ENCODE measurements at places on chromosomes 1 and 21.

DNA sequence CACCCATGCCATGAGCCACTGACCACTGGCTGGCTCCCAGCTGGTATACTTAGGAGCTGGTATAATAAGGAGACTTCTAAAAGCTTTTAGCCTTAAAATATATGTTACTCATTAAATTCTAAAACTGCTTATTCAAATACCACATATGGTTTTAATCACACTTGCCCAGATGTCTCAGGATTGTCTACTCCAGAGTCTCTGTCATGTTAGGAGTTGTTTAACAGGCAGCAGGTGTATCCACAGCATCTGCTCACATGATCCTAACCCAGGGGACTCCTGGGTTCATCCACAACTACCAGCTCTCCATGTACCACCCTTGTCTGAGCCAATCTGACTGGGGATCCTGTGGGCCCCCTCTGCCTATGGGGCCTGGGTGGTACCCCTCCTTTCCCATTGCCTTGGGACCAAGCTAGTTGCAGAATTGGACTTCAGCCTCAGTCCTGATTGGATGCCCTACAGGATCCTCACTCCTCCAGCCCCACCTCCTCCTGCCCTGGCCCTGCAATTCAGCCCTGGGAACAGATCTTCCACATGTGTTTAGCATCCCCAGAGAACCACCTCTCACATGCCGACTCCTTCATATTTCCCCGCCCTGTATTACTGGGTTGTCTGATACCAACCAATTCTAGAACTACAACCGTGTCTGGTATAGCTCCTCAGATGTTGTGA, 61.3 kb downstream of the BCAR3 start:
- no peak for DNase-seq

DNA sequence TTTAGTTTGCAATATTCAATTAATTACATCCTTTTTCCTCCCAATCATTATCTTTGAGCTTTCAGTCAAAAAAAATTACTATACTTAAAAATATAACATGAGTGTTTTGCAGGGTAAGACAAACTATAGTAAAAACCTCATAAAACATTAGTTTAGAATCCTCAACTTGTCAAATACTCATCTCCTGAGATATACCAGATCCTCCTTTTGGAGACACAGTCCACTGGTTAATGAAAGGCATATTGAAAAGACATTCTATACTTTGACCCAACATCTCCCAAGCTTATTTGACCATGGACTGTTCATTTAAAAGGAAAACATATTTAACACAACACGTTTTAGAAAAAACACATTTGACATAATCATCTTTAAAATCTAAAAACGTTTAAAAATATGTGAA, 52.8 kb downstream of the NRIP1 start:
- no peak for DNase-seq

DNA sequence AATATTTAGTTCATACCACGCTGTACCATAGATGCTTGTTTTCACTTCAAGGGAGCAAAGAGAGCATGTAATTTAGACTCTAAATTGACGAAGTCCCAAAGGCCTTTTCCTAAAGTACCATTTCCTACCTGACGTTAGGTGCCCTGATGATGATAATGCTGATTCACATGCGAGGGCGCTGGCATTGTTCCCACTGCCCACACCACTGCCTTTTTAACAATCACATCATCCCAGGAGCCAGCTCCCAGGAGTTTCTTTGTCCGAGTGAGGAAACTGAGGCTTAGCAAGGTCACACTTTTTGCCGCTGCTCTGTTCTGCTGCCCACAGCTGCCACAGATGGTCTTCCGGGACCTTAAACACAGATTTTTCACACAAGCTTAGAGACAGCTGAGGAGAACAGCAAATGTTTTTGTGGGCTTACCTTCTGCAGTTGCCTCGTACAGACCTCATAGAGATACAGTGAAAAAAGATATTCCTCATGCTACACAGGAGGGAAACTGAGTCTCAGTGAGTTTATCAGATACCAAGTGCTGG, 69.4 kb downstream of the EVA1C start:
- DNase-seq = no peak

DNA sequence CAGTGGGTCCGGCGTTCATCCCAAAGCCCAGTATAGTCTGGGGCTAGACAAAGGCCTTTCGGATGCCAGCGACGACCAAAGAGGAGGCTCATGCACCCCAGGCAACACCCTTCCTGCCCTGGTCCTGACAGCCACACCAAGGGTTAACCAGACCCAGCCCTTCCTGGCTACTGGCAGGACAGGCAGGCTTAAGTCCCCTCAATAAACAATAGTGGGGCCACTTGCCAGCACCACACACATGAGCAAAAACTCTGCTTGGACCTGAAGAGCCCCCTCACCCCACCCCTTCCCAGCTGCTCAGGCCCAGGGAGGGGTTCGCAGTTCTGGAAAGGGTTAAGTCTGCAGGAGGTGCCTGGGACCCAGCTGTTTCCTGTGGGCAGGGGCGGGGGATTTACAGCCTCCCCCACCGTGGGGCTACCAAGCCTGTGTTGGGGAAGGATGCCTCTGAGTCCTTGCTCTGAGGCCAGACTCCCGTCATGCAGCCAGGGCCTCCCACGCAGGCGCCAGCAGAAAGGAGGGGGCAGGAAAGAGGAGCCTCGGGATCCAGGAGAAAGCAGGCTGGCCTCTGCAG, 18.2 kb downstream of the PHLDA3 start:
- no peak for DNase-seq

DNA sequence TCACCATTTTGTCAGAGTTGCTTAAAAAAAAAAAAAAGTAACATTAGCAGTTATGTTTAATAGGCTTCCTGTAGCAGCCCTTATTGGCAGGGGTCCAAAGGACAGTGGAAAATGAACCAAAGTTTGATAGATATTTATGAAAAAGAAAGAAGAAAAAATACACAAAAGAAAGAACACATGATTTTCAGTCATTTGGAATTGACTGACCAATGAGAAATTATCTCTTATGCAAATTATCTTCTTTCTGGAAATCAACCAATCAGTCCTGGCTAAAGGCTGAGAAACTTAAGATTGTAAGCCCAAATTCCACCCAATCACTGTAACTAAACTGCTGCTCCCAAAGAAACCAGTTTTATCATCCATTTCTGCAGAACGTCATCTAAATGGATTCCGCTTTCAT, 282.4 kb downstream of the TM2D1 start:
- DNase-seq = no peak

DNA sequence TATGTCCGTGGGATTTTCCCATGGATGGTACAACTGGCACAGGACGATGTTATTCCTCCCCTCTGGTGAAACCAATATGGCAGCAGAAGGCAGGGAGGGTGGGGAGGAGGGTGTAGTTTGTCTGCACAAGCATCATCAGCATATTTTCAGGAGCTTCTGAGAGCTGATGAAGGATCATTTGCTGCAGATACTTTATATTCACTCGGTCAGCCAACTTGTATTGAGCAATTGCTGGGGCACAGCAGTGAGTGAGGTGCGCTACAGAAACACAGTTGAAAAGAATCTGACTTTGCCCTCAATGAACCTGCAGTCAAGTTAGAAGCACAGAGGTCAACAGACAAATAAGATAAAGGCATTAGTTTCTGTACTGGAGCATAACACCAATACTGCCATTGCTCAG, 13.0 kb downstream of the PKP1 start:
- no peak for DNase-seq

GRCh38 chr21:25960402-25960801, 210.2 kb downstream of the APP start:
- no peak for DNase-seq

- no peak for DNase-seq
These were observed 18.2 kb upstream of the PDC start for GRCh38 chr1:186479162-186479561.

DNA sequence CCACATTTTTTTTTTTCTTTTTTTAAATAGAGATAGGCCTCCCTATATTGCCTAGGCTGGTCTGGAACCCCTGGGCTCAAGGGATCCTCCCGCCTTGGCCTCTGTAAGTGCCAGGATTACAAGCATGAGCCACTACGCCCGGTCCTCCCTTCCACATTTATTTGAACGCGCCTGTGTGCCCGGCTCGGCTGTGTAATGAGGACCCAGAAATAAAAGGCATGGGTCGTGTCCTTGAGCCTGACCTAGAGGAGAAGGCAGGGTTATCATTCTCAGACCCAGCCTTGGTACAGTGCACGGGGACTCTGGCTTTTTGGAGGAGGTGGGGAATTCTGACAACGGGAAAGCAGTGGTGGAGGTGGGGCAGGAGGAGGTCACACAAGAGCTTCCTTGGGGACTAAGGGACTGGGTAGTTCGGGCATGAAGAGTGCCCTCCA, 841 bp downstream of the CENPF start:
- no peak for DNase-seq

DNA sequence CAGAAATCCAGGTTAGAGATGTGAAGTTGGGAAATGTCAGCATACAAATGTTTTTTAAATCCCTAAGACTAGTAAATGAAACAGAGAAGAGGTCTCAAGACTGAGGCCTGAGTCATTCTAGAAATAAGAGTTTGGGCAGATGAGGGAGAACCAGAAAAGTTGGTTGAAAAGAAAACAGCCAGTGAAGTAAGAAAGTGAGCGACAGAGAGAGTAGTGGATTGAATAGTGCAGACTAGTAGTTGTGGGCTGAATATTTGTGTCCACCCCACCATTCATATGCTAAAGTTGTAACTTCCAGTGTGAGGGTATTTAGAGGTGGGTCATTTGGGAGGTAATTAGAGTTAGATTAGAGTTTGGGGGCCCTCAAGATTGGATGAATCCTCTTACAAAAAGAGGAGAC, 889.2 kb downstream of the TTLL7 start:
- DNase-seq = no peak

DNA sequence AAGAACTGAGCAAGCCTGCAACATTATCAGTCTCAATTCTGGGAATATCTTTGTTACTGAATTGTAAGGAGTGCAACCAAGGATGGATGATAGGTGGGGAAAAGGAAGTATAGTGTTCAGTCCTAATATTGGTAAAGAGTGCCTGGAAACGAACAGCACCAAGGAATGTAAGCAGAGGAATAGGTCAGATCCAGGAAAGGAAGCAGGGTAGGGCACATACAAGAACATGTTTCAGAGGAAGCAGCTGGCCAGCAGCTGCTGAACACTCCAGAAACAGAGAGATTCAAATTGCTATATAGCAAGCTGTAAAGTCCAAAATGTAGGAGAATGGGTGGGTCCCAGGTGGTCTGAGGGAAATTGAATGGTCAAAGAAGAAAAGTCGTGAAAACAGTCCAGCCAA, 37.9 kb downstream of the CRB1 start:
- DNase-seq = no peak

GRCh38 chr1:58812926-58813325, 29.1 kb upstream of the JUN start:
- DNase-seq = no peak

DNA sequence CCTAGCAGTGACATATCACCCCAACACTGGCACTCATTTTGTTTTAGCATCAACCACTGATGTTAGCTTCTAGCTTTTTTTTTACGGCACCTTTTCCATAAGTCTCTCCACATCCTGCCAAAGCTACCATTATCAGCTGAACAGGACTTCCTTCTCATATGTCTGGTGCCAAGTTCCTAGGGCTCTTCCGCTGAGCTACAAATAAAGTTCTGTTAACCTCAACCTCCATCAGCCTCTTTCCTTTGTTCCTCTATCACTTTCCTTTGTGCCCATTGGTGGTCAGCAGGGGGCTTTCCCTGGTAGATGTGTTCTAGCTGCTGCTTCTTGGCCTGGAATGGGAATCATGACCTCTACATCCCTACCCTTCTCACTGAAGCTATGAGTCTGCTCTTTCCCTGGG, 163.8 kb downstream of the FAF1 start:
- no peak for DNase-seq

- DNase-seq = peak; percentile 88
These were observed 73.2 kb upstream of the ABCG1 start for GRCh38 chr21:42145569-42146272.

GRCh38 chr1:198328458-198329032, 171.7 kb downstream of the NEK7 start:
- no peak for DNase-seq

- no peak for DNase-seq
These were observed 61.5 kb downstream of the KIAA0040 start for GRCh38 chr1:175131095-175131494.

GRCh38 chr1:2108213-2108876, 58.1 kb downstream of the PRKCZ start:
- DNase-seq = no peak

GRCh38 chr1:42529724-42530181, 66.7 kb downstream of the CCDC30 start:
- DNase-seq = no peak

GRCh38 chr1:109468903-109469302, 2.6 kb downstream of the SYPL2 start:
- DNase-seq = no peak

- DNase-seq = no peak
These were observed 708.4 kb downstream of the KCNT2 start for GRCh38 chr1:195899762-195900352.

GRCh38 chr1:151972542-151973248, 21.0 kb downstream of the S100A10 start:
- no peak for DNase-seq

GRCh38 chr1:99645203-99645602, 710 bp upstream of the PALMD start:
- DNase-seq = no peak

GRCh38 chr1:233269656-233270055, 25.9 kb downstream of the PCNX2 start:
- no peak for DNase-seq

DNA sequence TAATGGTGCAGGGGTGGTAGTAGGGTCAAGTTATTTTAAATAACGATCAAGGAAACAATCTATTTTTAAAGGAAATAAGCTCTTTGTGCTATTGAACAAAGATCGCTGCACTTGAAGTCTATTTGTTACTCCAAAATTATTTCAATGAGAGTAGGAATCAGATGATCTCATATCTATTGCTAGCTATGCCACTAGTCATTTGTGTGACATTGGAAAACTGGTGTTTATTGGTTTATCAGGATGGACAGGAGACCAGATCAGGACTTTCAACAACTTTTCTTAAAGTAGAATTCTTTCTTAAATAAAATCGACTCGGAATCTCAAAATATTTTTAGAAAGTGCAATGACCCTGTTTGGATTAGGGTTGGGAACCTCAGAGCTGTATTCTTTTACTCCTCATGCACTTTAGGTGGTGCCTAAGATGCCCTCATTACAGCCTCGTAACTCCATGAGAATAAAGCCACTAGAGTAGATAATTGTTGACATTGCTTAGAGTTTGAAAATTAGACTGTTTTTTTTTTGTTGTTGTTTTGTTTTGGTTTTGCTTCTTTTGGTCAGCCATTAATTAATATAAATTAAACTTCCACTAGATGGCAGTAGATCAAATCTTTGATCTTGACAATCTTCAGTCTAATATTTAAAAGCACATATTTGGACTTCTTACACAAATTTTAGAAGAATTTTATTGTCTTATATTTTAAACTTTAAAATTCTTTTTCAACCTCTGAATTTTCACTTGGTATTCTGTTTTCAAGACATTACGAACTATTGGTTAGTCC, 352.4 kb downstream of the USP25 start:
- DNase-seq = no peak

DNA sequence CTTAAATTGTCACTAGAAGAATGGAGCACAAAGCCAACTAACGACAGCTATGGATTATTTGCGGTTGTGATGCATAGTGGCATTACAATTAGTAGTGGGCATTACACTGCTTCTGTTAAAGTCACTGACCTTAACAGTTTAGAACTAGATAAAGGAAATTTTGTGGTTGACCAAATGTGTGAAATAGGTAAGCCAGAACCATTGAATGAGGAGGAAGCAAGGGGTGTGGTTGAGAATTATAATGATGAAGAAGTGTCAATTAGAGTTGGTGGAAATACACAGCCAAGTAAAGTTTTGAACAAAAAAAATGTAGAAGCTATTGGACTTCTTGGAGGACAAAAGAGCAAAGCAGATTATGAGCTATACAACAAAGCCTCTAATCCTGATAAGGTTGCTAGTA, 13.5 kb downstream of the USP1 start:
- no peak for DNase-seq

Measured in mesenteric fat pad (tissue), 1 donor.